ENCODE measurements at places on chromosomes 4 and X. TPM values are rescaled to one million over a fixed set of nuclear protein-coding genes. Genes with fewer than 3 reads are reported as not detected.

The TNIP3 gene
- total RNA-seq: 0.48 TPM

The EMD gene
- total RNA-seq: 73.1 TPM

The SERTM2 gene
- total RNA-seq: not detected

The IRS4 gene
- not detected for total RNA-seq

The OTC gene
- 0.23 TPM for total RNA-seq

The GABRB1 gene
- 0.71 TPM for total RNA-seq

The ENPEP gene
- total RNA-seq: 4.8 TPM

The BEX1 gene
- 0.48 TPM for total RNA-seq

The TBC1D9 gene
- 18.5 TPM for total RNA-seq

The JAKMIP1 gene
- 0.21 TPM for total RNA-seq

The GPRASP1 gene
- total RNA-seq: 27.3 TPM

The IL1RAPL2 gene
- not detected for total RNA-seq

The EGFL6 gene
- total RNA-seq: 0.60 TPM

The VEGFD gene
- 4.8 TPM for total RNA-seq

The LRCH2 gene
- total RNA-seq: 9.5 TPM

The HSFX3 gene
- not detected for total RNA-seq

The PF4V1 gene
- 0.88 TPM for total RNA-seq

The PPARGC1A gene
- 3.8 TPM for total RNA-seq

The ANOS1 gene
- total RNA-seq: 12.1 TPM

The NAT8L gene
- total RNA-seq: 0.33 TPM

The CSN1S1 gene
- 2.1 TPM for total RNA-seq

The XG gene
- total RNA-seq: 9.0 TPM

The RASGEF1B gene
- total RNA-seq: 19.2 TPM

The DMRTC1 gene
- not detected for total RNA-seq

The DMRTC1B gene
- not detected for total RNA-seq

The ADAM29 gene
- not detected for total RNA-seq

The SPACA5 gene
- not detected for total RNA-seq

Measured in aorta (tissue), 5 donors.